ENCODE measurements at places on chromosomes 13 and 19. TPM values are rescaled to one million over a fixed set of nuclear protein-coding genes. Genes with fewer than 3 reads are reported as not detected.

DNA sequence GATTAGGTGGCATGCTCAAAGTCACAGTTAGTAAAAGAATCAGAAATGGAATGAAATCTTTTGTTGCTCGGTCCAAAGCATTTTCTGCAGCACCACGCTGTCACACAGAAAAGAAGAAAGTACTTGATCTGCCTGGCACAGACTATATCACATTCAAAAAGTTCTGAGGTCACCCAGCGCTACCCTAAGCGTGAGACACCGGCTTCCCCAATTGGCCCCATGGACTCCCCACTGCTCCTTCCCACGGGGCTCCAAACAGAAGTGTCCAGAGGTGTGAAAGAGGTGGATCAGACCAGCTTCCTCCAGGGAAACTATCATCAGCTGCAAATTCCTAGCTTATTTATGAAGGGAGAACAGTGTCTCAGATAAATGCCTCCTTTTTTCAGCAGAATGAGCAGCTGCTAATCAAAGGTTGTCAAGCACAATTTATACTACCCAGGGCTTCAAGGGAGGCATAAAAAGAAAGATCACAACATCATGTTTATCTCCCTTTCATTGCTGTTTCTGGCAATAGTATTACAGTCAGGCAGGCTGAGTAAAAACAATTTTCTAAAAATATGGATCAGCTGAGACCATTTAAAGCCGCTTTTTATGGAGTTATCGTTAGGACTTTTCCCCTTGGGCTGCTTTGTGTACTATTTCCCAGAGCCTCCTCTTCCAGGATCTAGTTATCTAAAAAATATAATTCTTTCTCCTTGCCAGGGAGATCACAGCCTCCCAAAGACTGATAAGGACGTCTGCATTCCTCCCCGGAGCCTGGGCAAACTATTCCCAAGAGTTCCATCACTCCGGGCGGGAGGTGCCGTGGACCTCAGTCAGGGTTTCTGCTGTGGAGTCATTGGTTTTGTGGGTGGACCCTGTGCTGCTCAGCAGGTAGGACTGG lies 208.0 kb downstream of the LHFPL6 start:
- no peak for DNase-seq

- no peak for DNase-seq
These were observed 105.7 kb upstream of the SOX1 start for GRCh38 chr13:111961236-111961635.

- no peak for DNase-seq
These were observed 1319.2 kb upstream of the SLC10A2 start for GRCh38 chr13:104385404-104385803.

DNA sequence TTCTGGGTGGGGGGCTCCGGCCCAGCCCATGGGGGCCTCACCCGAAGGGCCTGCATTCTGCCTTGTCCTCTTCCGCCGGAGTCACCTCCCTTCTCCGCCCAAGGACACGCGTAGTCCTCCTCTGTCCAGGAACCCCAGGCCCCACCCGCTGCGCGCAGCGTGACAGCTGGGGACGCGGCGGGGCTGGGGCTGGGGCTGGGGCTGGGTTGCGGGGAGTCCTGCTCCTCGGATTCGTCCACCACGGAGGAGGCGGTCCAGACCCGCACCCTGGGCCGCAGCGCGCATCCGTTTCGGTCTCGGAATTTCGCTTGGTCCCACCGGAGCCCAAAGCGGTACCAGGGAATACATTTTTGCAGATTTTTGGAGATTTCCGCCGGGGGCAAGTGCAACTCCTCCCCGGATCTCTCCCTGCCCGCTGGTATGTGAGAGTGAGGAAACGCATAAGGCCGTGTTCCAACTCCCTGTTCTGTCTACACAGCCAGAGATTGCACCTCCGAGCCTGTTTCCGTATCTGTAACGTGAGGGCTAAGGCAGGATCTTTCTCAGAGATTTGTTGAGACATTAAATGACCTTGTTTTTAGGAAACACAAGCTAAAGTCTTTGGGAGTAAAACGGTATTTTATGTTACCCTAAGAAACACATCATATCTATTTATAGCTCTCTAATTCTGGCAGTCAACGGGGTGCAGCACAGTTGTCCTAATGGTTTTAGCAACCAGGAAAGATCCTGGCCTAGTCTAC lies at the start of gene COX7A1:
TSS of gene COX7A1 (minus strand) at position 96 of the 740 bp plus-strand sequence. CDS start at position 56, 40 bp downstream.
- DNase-seq: peak; percentile 76

GRCh38 chr13:24196593-24197197 lies 36.2 kb downstream of the SPATA13 start:
- no peak for DNase-seq

DNA sequence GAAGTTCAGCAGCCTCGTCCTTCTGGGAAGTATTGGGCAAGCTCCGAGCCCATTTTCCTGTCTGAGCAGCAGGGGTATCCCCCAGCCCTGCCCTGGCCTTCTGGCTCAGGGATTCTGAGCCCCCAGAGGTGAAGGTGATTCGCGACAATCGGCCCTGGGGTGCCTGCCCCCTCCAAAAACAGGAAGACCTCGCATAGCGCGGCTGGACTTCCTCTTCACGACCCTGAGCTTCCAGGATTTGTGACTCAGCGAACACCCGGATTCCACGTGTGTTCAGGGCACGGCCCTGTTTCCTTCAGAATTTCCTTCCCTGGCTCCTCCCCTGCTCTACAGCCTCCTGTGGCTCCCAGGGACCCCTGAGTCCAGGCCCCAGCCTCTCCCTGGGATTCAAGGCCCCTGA lies at the start of gene SEMA6B:
TSS of gene SEMA6B (minus strand) at position 116 of the 400 bp plus-strand sequence. CDS start 1,227 bp downstream, outside the sequence.
- no peak for DNase-seq

- no peak for DNase-seq
These were observed 159.5 kb downstream of the RBM26 start for GRCh38 chr13:79246578-79246949.

DNA sequence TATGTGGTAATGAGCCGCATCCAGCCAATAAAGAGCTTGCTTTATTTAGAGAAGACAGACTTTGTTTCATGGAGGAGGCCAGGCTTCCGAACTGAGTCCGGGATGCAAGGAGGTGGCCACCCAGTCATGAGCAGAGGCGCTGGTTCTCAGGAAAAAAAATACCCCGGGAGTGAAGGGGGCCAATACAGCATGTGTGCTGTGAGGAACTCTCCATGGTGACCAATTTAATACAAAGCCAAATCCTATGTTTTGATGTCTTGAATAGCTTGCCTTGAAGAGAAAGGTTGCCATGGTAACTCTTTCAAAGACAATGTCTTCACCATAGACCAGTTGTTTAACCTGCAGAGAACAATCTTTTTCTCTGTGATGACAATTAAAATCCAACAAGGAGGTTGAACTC lies 43.4 kb upstream of the PDCD5 start:
- DNase-seq: no peak

DNA sequence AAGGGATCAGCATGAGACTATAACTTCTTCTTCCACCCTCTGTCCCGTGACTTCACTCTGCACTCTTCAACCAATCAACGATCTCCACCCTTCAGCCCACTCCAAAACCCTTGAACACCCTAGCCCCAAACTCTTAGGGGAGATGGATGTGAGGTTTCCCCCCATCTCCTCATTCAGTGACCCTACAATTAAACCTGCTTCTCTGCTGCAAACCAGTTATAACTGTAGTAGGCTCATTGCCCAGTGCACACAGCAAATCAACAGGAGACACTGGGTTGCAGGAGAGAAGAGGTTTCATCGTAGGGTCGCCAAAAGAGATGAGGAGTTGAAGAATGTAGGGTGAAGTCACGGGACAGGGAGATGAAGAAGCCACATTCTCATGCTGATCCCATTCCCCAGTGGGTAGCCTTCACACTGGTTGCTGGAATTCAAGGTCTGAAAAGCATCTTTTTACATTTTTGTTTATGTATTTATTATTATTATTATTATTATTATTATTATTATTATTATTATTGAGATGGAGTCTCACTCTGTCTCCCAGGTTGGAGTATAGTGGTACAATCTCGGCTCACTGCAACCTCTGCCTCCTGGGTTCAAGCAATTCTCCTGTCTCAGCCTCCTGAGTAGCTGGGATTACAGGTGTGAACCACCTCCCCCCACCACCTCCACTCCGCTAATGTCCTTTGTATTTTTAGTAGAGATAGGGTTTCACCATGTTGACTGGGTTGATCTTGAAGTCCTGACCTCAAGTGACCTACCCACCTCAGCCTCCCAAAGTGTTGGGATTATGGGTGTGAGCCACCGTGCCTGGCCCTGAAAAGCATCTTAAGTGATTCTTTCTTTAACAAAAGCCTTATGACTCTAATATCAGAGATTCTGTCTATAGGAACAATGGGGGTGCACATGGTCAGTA lies 5.8 kb upstream of the CYP2S1 start:
- DNase-seq: no peak

DNA sequence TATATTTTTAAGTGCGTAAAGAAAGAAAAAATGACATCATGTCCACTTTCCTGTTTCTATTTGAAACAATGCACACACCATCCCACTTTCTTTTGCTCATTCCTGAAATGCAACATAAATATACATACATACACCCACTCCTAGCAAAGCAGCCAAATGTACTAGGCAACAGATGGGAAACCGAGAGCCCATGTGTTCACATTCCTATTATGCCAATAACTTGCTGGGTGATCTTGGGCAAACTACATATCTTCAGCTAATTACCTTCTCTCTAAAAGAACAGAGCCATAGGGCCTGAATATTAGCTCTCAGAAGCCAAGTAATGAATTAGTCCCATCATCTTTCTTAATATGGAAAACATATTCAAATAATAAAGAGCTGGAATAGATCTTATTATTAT lies 610.6 kb upstream of the ATXN8OS start:
- DNase-seq: no peak

DNA sequence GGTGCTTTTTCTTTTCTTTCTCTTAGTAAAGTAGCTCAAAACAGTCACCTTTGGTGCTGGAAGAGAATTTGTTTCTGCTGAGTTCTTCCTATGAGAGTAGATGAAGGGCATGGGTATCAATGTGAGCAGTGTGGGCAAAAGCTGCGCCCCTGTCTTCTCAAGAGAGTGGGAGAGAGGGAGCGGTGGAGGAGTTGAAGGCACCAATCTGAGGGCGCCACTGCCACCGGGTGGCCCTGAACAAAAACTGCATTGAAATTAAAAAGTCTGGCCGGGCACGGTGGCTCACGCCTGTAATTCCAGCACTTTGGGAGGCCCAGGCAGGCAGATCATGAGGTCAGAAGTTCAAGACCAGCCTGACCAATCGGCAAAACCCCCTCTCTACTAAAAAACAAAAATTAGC lies 28.7 kb upstream of the EPHX3 start:
- DNase-seq: peak; percentile 41

PABPC3 gene
- 1.3 TPM for polyA plus RNA-seq

DLL3 gene
- polyA plus RNA-seq: 0.31 TPM

FUT2 gene
- 2.8 TPM for polyA plus RNA-seq

ZSCAN1 gene
- polyA plus RNA-seq: 1.8 TPM

FGF22 gene
- polyA plus RNA-seq: 0.39 TPM

ZNF229 gene
- 13.1 TPM for polyA plus RNA-seq
